K562 (cell line): ENCODE measurements at places on chromosomes 6 and 20.

GRCh38 chr20:51695574-51696303, 72.5 kb downstream of the ATP9A start:
- DNase-seq, result no peak

- no peak for DNase-seq
Observed at GRCh38 chr6:108253241-108253640, 7.6 kb downstream of the SNX3 start.

DNA sequence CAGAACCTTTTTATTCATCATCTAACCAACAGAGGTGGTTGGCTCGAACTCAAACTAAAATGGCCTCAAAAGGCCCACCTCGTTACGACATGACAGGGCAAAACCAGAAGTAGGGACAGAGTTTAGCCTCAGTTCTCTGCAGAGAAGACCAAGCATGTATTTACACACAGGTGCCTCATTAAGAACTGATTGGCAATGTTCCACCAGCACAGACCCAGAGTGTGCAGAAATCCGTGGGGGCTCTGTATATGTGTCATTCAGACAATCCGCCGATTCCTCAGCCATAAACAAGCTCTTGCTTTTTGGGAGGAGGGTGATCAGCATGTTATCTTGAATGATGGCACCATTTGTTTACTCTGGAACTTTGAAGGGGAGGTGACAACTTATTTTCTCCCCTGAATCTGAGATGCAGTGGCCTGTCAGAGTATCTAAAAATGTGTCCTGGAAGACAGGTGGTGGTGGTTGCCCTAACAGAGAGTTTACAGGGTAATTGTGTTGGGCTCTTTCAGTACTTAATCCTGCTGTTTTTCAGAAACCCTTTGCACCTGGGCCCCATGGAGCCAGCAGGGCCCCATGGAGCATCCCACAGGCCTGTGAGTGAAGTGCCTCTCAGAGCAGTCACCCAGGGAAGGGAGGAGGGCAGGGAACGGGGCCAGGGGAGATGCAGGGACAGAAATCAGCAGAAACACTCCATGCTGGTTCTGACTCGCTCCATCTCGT, 29.1 kb upstream of the C20orf203 start:
- DNase-seq, result no peak

DNA sequence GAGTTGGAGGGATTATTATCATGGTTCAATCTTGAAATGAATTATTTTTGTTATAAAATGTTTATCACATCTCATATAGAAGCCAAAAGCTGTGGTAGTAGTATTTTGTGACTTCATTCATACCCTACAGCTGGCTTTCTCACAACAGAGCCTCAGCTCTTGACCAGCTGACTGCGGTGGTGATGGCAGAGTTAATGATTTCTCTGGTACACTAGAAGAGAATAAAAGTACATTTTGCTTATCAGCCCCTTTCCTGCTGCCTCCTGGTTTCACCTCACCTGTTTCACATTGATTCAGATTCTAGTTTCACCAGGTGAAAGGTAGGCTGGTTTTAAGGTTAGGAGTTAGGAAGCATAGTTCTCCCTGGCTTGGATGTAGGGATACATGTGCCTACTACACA, 55.7 kb downstream of the AFG1L start:
- no peak for DNase-seq

DNA sequence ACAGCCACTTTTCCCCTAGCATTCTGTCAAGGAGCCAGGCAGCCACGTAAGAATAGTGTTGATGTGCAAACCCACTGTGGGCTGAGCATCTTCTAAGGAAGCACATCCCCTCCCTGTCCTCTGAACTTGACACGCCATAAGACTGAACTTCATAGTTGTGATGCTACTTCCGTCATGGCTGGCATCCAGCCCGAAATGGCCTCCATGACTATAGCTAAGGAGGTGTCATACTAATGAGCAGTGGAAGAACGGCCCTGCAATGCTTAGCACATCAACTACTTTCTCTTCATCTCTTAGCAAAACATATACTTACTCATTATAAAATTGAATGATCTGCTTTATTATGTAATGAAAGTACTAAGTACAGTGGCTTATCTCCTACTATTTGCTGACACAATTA, 110.2 kb downstream of the GJA10 start:
- no peak for DNase-seq

DNA sequence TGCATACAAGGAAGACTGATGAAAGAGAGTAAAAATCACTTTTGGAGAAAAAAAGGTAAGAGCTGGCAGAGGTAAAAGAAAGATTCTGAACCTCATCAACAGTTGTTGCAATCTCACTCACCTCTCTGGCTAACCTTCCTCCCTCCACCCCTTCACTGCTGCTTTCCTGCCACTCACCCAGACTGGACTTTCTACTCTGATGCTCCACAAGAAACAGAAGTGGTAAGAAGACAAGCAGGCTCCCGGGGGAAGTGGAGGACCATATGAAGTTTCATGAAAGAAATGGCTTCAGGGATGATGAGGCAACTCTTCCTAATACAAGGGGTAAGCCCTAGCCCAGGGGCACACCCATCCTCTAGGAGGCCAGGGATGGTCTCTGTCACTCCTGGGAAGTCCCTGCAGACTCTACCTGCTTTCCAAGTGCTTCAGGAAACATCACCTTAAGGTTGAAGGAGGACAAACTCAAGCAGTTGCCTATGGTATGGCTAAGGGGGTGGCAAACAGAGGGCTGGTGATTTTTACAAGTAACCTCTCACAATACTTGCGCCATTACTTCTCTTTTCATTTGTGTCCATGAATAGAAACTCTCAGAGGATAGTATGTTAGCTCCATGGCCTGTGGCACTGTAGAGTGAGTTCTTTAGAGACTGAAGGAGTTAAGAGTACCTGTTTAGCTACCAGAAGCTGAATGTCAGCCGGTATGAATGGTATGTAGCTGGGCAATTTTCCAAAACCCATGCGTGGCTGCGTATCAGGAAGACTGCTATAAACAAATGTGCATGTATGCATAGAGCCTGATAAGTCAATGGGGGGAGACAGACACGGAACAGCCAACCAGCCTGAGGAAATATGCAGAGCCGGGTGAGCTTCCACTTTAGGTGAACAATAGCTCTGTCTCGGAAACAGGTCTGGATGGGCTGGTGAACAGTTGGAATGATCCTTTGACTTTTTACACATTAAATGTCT, 112.0 kb downstream of the BACH2 start:
- peak; percentile 27 for DNase-seq

DNA sequence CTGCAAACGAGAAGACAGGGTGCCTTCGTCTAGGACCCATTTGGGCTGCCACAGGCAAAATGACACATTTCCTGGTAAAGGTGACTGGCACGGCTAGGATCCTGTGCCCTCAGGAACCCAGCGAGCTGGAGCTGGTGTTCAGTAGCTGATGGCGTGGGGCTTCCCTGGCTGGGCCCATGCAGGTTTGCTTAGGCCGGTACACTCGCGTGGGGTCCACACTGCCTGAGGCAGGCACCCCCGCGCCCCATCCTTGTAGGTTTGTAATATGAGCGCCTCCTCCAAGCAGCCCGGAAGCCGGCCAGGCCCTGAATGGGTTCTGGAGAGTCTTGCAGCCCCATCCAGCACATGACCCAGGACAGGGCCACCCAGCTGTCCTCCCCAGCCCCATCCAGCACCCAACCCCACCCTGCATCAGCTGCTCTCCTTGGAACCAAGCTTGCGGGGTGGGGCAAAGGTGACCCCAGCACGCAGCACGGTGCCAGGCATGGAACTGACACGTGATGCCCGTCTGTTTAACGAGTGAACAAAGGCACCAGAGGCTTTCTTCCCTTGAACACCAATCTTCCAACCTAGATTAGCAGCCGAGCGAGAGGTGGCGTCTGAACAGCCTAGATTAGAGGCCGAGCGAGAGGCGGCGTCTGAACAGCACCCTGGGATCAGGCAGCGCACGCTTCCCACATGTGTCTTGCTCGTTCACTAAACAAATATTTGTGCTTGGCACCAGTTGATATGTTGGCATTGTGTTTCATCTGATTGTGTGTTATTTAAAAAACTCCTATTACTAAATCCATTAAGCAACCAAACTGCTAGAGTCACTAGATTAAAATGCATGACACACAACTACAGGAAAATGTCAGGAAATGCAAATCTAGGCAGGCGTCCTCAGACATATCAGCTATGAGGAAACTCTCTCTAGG, 112.1 kb downstream of the DLL1 start:
- DNase-seq, result no peak

- DNase-seq, result no peak
Observed at GRCh38 chr20:49705358-49705757, 8.3 kb downstream of the B4GALT5 start.

DNA sequence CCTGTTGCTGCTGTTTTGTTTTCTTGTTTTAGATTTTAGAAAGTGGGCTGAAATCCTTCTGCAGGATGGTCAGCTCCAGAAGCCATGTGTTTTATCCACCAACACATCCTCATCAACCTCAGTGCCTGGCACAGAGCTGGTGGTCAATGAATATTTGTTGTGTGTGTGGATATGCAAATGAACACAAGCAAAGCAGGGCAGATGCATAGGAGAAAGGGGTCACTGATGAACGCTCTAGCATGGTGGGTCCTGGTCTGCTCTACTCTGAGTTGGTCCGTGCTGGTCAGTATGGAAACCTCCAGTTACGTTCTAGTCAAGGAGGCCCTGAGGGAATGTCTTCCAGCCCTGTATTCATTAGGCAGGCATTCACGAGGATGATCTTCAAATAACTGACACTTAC, 682.5 kb downstream of the QKI start:
- no peak for DNase-seq

DNA sequence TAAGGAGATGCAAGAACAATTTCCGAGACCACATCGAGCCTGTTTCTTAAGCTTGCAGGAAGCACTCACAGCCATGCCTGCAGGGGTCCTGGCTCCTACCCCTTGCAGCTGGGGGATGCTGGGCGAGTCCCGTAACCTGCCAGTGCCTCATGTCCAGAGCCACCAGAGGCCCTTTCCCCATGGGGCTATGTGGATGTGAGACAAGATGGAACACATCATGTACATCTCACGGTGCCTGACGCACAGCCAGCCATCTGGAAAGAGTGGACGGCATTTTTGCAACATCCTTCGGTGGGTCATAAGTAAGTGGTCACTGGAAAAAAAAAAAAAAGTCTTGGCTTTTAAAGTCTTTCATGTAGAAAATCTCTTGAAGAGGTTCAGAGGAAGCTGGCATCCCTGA, 72.8 kb downstream of the CDH4 start:
- no peak for DNase-seq

- DNase-seq, result no peak
Observed at GRCh38 chr6:105994118-105994590, 92.0 kb upstream of the PRDM1 start.

DNA sequence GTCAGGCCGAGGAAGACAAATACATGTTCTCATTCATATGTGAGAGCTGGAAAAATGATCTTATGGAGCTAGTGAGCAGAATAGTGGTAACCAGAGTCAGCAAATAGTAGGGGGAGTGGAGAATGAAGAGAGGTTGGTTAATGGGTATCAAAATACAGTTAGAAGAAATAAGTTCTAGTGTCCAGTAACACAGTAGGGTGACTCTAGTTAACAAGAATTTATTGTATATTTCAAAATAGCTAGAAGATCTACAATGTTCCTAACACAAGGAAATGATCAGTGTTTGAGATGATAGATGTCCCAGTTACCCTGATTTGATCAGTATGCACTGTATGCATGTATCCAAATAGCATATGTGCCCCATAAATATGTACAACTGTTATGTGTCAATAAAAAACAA, 128.4 kb downstream of the BCKDHB start:
- DNase-seq, result no peak

GRCh38 chr6:161088676-161089328, 97.2 kb downstream of the MAP3K4 start:
- DNase-seq, result no peak

DNA sequence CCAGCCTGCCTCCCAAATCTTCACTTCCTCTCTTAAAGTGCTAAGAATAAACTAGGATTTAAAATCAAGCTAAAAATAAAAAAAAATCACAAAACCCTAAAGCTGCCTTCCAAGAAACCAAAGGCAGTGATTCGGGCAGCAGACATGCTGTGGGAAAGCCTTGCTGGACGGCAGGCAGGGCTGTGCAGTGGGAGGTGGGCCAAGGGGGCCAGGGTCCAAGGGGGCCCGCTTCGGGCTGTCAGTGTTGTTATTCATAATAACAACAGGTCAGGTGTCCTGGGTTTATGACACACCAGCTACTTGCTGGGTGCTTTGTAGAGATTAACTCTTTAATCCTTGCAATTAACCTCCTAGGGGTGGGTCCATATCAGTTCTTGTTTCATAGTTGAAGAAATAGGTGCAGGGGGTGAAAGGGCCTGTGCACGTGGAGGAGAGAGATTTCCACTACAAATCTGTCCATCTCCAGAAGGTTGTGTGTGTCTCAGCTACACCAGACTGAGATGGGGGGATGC, 40.4 kb downstream of the CD40 start:
- no peak for DNase-seq

DNA sequence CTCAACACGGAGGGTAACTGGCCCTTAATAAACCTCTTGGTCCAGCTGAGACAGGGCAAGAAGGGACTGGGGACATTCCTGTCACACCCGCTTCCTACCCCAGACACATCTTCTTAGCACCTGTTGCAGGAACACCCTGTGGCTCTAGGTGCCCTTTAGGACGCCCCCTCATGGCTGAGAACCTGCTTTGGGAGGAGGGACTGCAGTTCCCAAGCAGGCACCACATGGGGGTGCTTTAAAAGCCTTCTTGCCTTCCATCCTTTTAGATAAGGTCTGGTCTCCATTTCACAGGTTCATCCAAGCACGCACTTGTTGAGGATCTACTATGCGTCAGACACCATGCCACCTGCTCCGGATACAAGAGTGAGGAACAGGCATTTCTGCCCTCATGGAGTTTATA, 26.6 kb downstream of the NSFL1C start:
- DNase-seq, result peak; percentile 36

- DNase-seq, result no peak
Observed at GRCh38 chr20:53872561-53873229, 197.7 kb downstream of the BCAS1 start.

- DNase-seq, result no peak
Observed at GRCh38 chr6:13362412-13362811, 34.1 kb upstream of the TBC1D7 start.

DNA sequence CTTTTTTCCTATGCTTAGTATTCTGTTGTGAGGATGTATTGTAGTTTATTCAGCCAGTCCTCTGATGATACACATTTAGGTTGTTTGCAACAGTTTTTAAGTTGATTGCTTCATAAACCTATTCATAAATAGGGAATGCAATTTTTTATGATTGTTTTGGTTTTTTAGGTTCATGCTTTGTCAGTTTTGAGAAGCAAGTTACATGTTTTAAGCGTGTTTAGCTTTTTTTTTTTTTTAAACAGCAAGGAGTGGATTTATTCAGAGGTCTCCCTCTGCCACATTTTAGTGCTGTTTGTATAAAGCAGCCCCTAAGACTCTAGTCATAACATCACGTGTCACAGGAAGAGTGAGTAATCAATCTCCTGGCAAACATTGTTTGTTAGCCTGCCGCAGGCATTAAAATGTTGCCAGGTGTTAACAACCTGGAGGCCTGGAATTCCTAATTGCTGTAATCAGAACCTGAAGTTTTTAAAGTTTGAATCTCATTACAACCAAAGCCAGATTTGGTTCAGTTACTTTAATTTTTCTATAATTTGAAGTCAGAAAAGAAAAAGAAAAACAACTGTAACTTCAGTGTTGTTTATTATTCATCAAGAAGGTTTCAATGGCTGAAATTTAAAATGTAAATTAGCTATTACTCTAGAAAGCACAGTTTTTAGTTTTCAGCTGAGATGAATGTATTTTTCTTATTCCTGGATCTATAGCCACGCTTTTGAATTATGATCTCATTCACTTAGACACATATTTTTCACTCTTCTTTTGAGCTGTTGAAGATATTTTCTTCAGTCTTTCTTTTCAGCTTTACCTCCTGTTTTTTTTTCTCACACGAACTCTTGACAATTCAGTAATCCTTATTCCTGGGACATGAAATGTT, 59.2 kb downstream of the KCNS1 start:
- DNase-seq, result no peak

GRCh38 chr20:47125758-47126591, 230.5 kb downstream of the ZMYND8 start:
- DNase-seq, result no peak
